Activated naive CD4-positive, alpha-beta T cell (primary cell): ENCODE measurements at places on chromosomes 1 and 21.

GRCh38 chr1:42592811-42593210 is 65.4 kb upstream of the PPIH start:
- no peak for DNase-seq

DNA sequence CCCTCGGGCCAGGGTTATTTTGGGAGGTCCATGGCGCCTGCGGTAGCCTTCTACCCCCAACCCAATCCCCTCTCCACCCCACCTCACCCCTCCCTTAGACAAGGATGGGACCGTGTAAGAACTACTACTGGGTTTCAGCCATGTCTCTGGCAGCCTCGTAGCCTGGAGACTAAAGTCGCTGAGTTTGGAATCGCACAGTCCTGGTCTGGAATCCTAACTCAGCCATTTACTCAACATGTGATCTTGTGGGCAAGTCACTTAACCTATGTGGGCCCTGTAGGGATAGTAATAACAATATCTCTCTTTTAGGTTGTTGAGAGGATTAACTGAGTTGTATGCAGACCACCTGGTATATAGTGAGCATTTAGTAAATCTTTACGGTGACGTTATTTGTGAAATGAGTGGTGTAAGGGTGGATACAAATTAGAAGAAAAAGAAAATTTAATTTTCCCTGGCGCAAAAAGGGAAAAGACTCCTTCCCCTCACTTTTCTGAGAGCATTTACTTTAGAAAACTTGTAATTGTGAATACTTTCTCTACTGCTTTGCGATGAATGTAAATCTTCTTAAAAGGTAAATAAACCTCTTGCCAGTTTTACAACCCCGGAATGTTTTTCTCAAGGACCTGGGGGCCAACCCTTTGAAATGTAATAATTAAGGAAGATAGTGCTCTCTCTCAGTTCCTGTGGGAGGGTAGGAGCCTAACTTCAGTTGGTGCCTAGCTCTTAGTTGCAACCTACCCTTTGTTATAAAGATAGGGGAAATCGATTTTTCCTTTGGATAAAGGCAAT is 615 bp upstream of the MRPS15 start:
- no peak for DNase-seq

GRCh38 chr21:16605597-16605996 is 875.8 kb downstream of the USP25 start:
- no peak for DNase-seq

- no peak for DNase-seq
Measured at GRCh38 chr1:107867422-107867821, 97.6 kb downstream of the VAV3 start.

DNA sequence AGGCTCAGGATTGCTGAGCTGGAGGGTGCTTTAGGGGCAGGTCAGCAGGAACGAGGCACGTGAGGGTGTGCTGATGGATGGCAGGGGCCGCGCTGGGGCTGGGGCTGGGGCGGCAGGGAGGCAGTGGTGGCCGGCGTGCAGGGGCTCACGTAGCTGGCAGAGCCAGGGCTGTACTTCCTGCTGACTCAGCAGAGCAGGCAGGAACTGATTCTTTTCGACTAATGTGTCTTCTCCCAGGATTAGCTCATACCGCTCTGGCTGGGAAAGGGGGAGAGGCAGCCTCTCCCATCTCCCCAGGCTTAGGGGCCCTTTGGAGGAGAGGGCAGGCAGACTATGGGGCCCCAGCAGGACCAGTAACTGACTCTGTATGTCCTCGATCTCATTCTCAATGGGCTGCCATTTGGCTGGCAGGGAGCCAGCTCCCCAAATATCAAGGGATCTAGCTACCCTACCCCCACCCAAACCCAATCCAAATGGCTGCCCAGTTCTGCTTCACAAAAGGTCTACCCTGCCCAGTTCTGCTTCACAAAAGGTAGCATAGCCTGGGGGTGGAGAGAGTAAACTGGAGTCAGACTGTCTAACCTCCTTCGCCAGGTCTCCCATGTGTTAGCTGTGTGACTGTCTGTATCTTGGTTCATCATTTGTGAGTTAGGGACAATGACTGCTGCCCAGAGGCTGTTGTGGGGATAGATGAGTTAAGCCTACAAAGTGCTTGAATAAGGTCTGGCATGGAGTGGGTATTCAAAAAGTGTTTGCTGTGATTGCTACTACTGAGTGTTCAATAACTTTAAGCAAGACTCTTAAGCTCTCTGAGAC is 100.1 kb upstream of the SLC2A1 start:
- no peak for DNase-seq

DNA sequence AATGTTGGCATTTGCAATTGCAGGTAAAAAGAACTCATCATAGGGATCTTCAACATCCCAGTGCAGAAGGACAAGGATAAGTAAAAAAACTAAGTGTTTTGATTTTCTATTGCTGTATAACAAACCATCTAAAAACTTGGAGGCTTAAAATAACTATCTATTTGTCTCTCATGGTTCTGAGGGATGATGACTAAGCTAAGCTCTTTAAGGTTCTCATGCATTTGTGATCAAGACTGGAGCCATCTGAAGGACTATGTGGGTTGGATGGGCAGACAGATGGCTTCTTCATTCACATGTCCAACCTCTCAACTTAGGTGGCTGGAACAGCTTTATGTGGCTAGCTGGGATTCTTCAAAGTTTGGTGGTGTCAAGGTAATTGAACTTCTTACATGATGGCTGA is 51.5 kb downstream of the RPL5 start:
- DNase-seq, result no peak

DNA sequence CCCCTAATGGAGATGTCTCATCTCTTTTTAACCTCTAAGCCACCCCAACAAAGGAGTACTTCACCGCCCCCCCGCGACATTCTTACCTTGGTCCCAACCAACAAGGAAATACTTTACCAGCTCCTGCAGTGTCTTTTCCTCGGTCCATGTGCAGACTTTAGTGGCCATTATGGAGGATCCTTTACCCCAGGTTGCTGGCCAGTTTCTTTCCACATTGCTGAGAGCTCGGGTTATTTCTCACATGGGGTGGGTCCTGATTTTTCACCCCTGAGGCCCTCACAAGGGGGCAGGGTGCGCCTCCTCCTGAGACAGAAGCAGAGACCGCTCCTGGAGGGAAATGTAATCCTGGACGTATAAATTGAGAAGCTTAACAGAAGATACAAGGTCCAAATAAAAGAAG is 3.0 kb upstream of the AADACL3 start:
- DNase-seq, result no peak

DNA sequence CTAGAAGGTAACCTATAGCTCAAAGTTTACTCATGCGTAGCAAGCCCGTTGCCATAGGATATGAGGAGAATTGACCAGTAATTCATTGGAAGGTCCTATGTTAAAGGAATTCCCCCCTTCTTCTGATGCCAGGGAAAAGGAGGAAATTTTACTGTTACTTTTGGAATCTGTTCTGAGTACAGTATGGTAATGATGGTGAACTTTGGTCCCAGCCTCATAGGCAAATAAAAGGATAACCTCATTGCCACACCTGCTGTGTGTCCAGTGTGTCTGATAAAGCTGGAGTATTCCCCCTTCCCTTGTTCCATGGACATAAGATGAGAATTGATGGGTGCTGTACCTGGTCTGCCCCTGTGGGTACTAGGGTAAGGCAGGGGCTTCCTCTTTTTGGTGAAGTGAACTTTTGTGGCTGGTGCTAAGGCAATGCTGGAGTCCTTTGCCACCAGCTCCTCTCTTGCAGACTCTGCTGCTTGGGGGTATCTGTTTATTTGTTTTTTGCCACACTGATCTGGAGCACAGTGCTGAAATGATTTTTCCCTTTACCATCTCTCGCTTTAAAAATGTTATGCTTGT is 22.2 kb downstream of the MPZ start:
- no peak for DNase-seq

DNA sequence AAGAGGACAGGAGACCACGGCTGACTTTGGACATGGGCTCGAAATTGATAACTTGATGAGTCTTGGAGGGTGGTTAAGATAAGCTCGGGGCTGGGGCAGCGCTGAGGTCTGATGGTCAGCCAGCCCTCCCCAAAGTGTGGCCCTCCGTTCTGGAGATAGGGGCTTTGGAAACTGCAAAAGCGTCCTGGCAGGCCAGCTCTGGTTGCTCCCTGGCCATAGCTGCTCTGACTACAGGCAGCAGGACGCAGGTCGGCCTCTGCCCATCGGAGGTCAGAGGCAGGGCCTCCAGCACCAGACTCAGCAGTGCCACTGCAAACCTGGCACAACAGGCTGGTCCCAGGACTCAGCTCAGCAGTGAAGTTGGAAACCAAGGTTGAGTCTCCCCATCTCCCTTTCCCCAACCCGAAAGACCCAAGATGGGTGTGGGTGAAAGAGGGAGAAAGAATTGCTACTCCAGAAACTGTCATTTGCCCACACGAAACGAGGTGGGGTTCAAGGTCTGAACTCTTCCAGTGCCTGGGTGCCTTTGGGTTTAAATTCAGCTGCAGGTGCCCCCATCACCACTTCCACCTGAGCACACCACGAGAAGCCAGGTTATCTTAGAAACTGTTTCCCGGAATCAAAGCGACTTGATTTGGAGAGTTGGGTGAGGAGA is 4.8 kb downstream of the SIM2 start:
- DNase-seq, result no peak

- DNase-seq, result no peak
Measured at GRCh38 chr21:33157303-33157702, 72.4 kb upstream of the IFNAR2 start.

DNA sequence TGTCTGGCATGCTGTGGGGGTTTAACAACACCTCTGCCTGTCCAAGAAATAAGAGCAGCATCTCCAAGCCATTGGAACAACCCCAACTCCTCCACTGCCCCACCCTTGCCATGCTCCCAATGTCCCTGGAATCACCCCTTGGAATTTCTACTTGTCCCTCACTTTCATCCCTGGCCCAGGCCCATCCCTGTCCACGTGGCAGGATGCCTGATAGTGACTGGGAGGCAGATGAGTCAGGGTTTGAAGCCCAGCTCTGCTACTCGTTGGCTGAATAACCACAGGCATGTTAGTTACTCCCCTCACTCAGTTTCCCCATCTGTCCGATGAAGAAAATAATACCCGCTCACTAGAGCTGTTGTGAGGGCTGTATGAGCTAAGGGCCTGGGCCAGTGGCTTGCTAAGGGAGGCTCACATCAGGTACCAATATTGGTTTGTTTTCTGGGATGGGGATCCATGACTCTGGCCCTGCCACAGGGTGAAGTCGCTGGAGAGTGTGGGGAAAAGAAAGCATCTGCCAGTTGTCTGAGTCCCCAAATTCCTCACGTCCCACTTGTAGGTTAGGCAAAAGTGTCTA is 99.4 kb upstream of the TLR5 start:
- no peak for DNase-seq

- DNase-seq, result no peak
Measured at GRCh38 chr1:86825319-86825718, 88.6 kb downstream of the SELENOF start.

DNA sequence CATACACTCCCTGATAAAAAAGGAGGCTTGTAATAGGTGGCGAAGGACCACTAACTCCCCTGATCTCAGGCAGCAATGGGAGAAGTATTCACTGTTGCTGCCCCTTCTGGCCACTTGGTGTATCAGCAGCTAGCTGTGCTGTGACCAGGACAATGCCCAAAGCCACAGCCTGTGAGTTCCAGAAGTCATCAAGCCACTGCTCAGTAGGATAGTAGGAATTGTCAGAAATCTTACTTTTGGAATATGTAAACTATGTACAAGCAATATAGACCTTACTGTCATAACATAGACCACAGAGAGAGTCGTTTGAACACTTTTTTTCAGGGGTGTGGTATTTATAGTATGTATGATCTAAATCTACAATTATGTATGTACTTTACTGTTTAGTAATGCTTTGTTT is 248.3 kb upstream of the CAMK1G start:
- no peak for DNase-seq

- no peak for DNase-seq
Measured at GRCh38 chr1:43153443-43153842, 18.6 kb downstream of the EBNA1BP2 start.

DNA sequence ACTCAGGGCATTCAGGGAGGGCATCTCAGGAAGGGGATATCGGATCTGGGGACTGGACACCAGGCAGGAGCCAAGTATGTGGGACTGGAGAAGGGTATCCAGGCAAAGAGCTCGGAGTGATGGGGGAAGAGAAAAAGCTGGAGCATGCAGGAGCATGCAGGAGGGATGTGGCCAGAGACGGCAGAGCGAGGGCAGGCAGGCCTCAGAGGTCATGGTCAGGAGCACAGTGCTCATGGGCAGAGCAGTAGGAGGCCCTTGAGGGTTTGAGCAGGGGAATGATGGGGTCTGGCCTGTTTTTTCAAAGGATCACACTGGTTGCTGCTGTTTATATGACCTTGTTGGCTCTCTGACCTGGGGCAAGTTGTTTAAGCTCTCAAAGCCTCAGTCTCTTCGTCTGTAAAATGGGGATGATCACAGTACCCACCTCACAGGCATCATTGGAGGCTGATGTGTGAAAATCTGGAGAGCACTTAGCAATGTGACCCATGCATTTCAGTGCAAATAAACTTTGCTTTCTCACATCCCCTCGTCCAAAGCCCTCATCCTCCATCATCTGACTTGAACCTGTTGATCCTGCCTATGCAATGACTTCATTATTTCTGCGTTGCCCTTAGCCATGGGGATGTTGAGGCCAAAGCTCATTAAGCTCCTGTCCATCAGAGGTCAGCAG is 273.1 kb downstream of the MATN1 start:
- no peak for DNase-seq

- DNase-seq, result no peak
Measured at GRCh38 chr1:202002507-202002906, 7.9 kb upstream of the ELF3 start.

DNA sequence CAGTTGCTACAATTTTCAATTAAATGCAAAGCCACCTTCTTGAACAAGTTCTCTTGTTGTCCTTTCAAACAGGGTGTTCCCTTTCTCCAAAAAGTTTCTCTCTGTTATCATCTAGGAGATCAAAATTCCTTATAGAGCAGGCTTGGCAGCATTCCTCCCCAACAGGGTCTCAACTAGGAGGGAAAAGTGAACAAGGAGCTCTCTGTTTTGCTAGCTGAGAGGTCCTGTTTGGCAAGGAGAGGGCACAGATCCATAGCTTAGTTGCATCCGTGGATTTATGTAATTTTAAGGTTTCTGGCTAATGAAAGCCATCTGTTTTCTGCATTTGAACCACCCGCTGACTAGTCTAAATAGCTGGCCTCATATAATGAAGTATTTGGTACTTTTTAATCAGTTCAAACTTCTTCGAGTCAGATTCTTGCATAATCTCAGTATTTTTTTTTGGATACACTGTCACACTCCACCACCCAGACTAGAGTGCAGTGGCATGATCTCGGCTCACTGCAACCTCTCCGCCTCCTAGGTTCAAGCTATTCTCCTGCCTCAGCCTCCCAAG is 54.0 kb downstream of the APP start:
- no peak for DNase-seq

DNA sequence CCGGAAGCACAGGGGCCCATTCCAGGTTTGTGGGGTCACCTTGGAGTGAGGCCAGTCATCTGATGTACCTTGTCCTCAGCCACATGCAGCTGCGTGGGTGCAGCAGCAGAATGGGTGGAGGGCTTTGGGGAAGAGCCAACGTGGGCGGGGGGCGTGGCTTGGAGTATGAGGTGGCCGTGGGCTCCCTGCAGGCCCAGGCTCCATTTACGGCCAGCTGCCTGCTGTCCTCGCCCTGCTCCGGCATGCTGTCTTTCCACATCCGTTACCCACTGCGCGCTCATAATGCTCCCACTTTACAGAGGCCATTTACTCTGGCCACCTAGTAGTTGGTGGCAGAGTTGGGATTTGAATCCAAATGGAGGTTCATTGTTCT is 27.8 kb upstream of the TINAGL1 start:
- DNase-seq, result no peak
